T1000 (cell line): ENCODE measurements at places on chromosomes 1 and 21.

DNA sequence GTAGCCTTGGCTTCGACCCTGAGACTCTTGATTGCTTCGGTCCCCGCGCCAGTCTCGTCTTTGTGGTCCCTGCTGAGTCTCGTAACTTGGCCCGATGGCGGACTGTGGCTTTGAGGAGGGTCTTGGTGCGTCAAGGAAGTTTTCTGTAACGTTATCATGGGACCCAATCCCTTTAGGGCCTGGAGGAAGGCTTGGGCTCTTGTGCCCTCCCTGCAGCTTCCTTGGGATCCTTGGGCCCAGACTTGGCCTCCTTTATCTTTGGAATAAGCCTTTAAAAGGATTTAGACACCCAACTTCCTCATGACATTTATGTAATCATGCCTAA lies 371 bp downstream of the ZMPSTE24 start:
- no peak for DNase-seq

- no peak for DNase-seq
Observed at GRCh38 chr1:32393136-32393535, 1.1 kb downstream of the BSDC1 start.

GRCh38 chr21:43893536-43894205 lies 28.6 kb downstream of the AGPAT3 start:
- DNase-seq, result no peak

- DNase-seq, result no peak
Observed at GRCh38 chr21:46199436-46200373, 15.4 kb upstream of the SPATC1L start.

DNA sequence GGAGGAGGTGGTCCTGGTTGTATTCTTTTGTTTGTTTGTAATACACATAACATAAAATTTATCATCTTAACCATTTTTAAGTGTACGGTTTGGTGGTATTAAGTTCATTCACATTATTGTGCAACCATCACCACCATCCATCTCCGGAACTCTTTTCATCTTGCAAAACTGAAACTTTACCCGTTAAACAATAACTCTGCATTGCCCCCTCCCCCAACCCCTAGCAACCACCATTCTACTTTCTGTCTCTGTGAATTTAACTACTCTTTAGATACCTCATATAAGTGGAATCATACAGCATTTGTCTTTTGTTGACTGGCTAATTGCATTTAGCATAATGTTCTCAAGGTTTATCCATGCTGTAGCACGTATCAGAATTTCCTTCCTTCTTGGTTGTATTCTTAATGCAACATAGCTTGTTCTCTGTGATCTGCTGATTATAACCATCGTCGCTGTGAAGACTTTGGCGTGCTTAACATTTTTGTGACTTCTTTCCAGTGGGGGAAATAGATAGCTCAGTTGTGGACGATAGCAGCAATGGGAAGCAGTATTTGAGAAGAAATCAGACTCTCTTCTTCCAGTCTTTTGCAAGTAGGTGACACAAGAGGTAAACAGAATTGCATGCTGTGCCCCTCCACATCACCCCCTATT lies 117.5 kb upstream of the HOOK1 start:
- DNase-seq, result no peak

- no peak for DNase-seq
Observed at GRCh38 chr1:50453266-50453665, 30.0 kb upstream of the DMRTA2 start.

DNA sequence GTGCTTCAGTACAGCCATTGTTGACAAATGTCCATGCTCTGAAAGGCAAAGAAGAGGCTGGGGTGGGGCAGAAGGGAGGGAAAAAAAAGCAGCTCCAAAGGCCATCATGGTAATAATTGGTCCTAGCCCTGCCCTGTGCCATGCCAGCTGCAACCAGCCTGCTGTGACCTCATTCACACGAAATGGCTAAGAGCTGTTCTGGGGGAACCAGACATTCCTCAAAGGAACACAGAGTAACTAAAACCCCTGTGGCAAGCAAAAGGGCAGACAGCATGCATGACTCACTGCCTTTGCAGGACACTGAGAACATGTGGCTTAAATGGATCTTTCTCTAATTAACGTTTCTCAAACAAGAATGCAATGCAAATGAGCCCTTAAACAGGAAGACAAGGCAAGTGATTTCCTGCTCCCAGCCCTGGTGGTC lies 42.3 kb downstream of the STYXL2 start:
- DNase-seq, result no peak

- DNase-seq, result no peak
Observed at GRCh38 chr1:7528386-7529198, 242.5 kb upstream of the VAMP3 start.

GRCh38 chr1:156155756-156156510 lies 2.5 kb downstream of the SEMA4A start:
- DNase-seq, result no peak

- DNase-seq, result no peak
Observed at GRCh38 chr1:184329245-184329953, 57.4 kb upstream of the C1orf21 start.

GRCh38 chr21:29218749-29219148 lies 80.0 kb upstream of the BACH1 start:
- no peak for DNase-seq

DNA sequence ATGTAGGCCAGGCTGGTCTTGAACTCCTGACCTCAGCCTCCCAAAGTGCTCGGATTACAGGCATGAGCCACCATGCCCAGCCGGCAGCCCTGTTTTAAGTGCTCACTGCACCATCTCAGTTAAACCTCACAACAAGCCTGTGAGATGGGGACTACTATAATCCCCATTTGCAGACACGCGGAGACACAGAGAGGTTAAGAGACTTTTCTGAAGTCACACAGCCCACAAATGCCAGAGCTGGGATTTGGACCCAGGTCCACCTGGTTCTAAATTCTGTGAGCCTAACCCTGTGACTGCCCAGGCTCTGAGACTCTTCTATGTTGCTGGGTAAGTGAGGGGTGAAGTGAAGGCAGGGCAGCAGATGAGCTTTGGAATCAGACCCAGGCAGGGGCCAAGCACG lies 6.4 kb downstream of the PADI1 start:
- no peak for DNase-seq

- no peak for DNase-seq
Observed at GRCh38 chr1:98177751-98178150, 256.9 kb upstream of the DPYD start.

DNA sequence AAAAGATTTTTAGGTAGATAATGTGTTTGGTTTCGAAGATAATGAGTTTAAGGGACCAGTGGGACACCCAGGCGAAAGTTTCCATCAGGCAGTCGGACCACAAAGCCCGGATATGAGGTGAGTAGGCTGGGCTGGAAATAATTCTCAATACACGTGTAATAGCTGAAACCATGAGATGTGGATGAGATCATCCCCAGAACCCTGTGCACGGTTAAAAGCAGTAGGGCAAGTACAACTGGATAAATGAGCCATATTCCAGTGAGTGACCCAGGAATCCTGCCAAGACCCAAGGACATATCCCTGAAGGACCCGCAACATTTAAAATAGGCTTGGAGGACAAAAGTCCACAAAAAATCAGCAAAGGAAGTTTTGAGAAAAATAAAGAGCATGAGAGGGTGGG lies 21.5 kb upstream of the NHLH2 start:
- DNase-seq, result no peak

GRCh38 chr1:228029281-228029680 lies 22.5 kb downstream of the WNT3A start:
- DNase-seq, result no peak

DNA sequence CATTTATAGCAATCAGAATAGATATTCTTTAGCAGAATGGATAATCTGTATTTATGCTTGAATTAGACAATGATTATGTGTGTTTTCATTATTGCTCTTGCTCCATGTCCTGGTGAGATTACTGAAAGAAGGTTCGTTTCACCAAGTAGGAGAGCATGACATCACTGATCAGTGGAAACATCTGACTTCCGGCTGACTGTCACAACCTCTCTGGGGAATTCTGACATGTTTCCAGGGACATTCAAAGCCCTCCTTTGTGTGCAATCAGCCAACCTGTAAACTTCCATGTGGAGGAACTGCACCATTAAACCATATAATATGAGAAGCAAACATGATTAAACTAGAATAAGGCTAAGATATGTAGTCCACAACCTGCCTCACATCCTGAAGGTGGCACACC lies 424.8 kb upstream of the ADGRL4 start:
- no peak for DNase-seq

- no peak for DNase-seq
Observed at GRCh38 chr1:9044236-9044635, 18.0 kb upstream of the SLC2A7 start.

DNA sequence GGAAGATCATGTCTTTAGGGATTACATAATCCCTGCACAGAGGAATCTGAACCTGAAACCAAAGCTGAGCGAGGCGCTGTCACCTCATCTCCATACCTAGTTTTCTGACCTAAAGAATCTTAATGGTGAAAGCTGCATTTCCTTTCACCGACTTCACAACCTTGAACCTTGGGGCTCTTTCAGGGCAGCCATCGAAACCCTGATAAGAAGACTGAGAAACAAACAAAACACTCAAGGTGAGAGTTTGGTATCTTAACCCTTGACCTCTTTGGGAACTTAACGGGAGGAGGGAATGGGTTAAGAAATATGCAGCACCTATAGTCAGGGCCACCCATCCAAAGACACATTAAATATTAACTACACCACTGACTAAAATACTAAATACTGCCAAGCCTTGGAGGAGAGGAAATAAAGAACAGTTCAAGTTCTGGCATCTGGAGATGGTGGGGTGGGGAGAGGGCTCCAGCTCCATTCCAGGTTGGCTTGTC lies 2.0 kb downstream of the C1orf116 start:
- DNase-seq, result no peak

- DNase-seq, result no peak
Observed at GRCh38 chr21:25722631-25723030, 12.1 kb downstream of the ATP5PF start.

DNA sequence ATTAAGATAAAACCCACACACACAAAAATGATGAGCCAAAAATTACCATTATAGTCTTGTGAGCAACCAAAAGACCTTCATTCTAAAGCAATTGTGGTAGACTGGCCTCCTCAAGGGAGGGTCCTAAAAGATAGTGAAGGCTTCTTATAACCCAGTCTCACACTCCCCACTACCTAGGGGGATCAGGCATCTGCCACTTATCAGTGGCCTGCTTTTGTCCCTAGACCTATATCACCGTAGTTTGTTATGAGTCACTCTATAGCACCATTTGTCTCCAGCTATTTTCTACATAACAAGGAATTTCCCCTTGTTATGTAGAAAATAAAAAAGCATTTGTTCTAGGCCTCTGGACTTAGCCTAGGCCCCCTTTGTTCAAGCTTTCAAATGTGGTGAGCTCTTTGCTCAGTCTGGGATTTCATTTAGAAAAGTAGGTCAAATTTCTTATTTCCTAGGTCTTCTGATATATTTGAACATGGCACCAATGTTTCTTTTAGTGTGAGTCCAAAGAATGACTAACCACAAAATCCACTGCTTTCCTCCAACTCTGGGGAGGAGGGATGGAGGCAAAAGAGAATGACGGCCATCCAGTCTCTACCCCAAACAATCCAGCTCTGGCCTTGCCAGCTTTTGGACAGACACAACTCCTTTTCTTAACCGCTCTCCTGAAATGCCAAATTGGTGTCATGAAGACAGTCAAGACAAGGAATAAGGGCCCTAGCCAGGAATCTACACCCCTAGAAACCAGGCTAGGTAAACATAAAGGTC lies 8.9 kb downstream of the ADAR start:
- no peak for DNase-seq

- no peak for DNase-seq
Observed at GRCh38 chr1:4699376-4700301, 45.2 kb downstream of the AJAP1 start.

DNA sequence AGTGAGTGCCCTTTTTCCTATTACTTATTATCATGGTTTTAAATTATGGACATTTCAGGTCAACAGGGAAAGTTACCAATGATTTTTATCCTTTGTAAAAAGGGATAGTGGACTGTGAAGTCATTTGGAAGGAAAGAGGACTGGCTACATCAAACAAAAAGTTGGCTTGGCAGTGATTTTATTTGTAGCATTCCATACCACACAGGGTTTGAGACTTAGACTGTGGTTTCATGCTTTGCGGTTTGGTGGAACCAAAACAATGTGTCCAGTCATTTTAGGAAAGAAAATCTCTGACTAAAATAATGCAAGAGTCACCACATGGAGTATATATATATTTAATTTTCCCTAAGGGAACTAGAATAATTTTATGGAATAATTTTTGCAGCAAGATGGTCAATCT lies 239.5 kb downstream of the HMCN1 start:
- DNase-seq, result peak; percentile 58

DNA sequence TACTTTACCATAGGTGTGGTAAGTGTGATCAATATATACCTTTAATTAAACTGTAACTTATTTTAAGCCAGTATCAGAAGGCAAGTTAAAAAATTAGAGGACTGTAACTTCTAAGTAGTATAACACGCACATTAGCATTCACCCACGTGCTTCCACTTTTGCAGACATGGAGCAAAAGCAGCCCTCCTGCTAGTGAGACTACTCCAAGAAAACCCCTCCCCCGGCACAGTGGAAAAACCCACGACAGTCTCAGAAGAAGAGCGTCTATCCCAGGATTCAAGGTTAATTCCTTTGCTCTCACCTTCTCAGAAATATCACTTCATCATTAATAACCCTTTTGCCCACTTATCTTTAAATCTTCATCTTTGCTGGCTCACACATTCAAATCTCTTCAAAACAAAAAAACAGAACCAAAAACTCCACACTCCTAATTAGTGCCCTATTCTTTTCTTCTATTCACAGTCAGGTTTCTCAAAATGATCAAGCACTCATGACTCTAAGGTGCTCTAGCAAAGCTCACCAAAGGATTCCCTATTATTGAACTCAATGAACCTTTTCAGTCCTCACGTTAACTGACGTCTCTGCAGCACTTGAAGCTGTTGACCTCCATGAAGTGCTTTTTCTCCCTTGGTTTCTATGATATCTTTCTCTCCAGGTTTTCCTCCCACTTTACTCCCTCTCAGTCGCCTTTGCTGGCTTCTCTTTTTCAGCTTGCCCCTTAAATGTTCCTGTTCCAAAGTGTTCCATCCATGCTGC lies 213.5 kb downstream of the SMYD3 start:
- no peak for DNase-seq

DNA sequence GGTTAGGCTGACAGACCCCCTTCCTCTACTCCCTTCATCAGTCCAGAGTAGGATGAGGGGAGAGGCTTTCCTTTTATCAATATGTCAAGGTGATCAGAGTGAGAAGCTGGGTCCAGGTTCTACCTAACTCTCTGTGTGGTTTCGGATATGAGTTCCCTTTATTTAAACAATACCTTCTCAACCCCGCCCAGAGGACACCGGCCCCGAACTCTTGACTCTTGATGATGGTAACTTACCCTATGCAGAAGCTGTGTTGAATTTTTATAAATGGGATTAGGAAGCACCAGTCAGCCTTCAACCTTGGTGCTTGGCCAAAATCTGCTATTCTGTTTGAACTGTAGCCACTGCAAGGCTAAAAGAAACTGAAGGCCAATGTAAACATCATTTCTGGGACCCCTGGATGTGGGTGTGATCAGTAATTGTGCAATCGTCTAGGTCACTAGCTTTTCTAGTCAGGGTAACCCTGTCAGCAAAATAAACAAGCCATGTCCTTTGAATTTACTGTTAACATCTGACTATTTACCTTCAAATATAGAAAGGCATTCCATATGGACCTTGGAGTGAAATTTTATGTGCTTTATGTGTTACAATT lies 398.3 kb downstream of the SEC16B start:
- no peak for DNase-seq

- no peak for DNase-seq
Observed at GRCh38 chr1:5935026-5935425, 57.2 kb downstream of the NPHP4 start.

GRCh38 chr1:113013823-113014222 lies 57.8 kb upstream of the SLC16A1 start:
- no peak for DNase-seq

- DNase-seq, result no peak
Observed at GRCh38 chr1:116465845-116466685, 93.0 kb downstream of the ATP1A1 start.

- DNase-seq, result peak; percentile 86
Observed at GRCh38 chr1:22747021-22747734, 36.5 kb downstream of the EPHB2 start.
